ENCODE measurements at places on chromosomes 3 and 15.

DNA sequence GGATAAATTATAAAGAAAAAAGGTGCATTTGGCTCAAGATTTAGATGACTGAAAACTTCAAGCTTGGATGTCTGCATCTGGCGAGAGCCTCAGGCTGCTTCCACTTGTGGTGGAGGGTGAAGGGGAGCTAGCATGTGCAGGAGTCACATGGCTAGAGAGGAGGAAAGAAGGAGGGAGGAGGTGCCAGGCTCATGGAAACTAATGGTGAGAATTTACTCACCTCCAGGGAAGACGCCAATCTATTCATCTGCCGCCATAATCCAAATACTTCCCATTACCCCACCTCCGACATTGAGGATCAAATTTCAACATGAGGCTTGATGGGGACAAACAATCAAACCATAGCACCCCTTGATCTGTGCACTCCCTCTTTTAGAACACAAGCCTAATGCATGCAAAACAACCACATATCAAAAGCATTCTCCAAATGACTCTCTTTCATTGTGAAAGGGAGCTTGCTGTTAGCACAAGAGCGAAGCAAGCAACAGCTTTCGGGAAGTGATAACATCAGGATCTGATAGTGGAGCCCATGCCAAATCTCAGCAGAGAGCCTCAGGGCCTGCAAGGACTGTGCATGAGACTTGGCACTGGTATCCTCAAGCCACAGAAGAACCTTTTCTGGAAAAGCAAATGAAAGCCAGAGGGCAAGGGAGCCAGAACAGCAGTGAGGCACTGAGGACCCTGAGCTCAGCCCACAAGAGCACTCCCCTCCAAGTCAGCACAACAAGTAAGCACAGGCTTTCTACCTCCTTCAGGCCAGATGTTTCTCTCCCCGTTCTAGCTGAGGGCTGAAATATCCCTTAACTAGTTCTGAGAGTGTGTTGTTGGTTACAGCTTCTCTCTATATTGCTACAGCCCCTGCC lies 50.2 kb upstream of the THBS1 start:
- no peak for DNase-seq

DNA sequence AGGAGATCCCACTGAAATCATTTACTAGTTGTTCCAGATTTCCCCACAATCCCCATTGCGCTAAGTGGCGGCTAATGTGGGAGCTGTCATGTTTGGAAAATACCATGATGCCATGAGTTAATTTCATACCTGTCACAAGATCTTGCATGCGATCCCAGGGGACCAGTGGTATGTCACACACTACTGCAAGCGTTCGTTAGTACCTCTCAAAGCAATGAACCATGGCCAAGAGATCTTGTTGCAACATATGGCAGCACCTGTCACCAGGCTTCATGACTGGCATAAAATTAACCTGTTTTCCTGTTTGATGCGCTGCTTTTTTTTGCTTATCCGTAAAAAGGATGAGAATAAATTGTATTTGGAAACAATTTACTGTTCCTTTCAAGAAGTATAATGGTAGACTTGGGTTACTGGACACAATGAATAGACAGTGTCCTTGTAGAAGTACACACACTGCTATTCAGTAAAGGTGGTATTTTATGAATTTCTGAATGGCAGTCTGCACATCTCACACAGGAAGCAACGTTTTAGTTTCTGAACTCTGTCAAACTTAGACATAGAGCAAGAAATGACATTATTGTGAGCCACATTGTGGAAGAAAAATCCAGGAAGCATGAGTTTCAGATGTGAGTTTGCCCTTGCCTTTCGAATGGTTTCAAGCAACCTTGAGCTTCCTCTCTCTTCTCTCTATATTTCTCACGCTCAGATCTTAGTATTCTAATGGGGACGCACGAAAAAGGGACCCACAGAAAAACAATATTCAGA lies 81.9 kb downstream of the CHL1 start:
- DNase-seq: no peak

DNA sequence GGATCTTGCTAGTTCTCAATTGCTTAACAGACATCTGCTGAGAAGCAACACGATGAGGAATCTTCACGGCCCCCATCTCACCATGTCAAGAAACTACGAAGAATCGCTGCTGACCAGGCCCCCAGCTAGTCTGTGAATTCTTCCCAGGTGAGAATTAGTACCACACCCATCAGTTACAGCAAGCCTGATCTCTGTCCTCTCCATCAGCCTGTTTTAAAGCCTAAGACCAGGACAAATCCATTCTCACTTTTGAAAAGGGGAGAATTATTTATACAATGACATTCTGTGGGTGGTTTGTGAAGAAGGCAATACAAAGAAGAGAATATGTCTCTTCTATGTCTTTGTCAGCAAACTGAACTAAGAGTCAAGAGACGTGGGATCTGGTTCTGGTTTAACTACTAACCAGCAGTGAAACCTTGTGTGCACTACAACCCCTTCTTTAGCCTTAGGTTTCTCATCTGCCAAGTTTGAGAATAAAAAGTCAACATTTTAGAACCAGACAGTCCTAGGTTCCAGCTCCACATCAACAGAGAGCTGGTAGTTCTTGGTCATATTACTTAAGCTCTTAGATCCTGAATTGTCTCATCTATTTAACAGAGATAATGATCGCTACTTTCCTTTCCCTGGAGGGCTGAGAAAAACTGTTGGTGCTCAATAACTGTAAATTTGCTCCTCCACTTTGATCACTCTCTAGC lies 160.4 kb upstream of the RORA start:
- DNase-seq: no peak

DNA sequence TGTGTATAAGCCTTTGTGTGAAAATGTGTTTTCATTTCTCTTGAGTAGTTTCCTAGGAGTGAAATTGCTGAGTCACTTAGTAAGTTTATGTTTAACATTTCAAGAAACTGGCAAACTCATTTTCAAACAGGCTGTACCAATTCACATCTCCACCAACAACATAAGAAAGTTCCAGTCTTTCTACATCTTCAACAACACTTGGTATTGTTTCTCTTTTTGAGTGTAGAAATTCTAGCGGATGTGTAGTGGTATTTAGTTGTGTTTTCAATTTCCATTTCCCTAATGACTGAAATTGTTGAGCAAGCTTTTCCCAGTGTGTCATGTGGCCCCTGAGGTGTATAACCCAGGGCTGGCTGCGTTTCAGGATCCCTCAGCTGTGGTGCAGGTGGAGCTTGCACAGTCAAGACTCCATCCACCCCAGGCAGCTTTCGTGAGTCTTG lies 258.5 kb downstream of the PDCD6IP start:
- DNase-seq: peak; percentile 15

- DNase-seq: no peak
Observed at GRCh38 chr15:29925227-29926082, 103.2 kb upstream of the TJP1 start.

DNA sequence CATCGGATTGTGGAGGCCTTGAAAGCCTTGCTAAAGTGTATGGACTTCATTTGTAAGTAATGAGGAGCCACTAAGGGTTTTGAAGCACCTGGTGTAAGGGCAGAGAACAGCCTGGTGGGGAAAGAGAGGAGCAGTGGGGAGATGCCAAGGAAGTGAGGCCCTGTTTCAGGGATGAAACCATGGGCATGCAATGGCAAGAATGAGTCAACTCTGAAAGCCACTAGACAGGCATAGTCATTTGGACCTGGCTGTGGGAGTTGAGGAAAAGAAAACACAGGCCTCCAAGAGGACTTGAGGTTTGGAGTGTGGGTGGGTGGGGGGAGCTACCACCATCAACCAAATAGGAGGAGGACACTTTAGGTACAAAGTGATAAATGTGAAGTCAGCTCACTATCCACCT lies 7.6 kb downstream of the XCR1 start:
- DNase-seq: no peak

- DNase-seq: no peak
Observed at GRCh38 chr3:58179235-58180098, 31.3 kb downstream of the DNASE1L3 start.

DNA sequence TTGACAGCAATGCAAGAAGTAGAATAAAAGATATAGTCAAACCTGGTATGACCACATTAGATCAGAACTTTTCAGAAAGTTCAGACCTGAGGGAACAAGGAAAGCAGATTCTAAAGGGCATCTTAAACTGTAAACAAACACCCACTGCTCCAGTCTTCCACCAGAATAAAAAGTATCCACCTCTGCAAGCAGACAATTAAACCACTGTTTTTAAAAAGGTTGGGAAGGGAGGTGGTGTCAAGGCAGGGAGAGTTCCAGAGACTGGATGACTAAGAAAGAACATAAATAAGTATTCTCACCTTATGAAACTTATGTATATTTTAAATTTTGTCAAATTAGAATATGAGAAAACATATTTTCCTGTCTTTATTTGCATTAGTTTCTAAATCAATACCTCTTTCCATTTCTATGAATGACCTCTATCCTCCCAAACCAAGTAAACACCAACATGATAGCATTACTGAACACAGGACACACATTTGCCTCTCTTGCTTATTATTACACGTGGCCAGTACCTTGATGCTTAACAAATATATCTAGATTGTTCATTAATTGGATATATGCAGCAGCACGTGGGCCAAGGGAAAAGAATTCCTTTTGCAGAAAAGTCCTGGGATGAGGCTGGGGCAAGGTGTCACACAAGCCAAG lies 31.6 kb downstream of the PIK3CB start:
- no peak for DNase-seq

DNA sequence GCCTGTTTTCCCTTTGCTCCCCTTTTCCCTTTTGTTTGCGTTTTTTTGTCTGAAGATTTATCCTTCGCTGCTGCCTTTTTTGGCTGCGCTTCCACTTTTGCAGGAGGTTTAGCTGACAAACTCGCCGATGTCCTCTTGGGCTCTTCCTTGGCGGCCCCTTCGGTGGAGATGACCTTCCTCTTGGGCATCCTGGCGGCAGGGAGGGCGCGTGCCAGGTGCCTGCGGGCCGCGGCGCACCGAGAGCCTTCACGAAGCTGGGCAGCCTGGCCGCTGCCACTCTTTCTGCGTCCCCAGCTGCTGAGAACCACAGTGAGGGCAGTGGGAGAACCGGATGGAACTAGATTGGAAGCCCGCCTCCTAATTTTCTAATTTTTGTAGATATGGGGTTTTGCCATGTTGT lies 197.1 kb upstream of the C2CD4B start:
- DNase-seq: no peak

- no peak for DNase-seq
Observed at GRCh38 chr3:5423076-5423475, 235.6 kb downstream of the EDEM1 start.

DNA sequence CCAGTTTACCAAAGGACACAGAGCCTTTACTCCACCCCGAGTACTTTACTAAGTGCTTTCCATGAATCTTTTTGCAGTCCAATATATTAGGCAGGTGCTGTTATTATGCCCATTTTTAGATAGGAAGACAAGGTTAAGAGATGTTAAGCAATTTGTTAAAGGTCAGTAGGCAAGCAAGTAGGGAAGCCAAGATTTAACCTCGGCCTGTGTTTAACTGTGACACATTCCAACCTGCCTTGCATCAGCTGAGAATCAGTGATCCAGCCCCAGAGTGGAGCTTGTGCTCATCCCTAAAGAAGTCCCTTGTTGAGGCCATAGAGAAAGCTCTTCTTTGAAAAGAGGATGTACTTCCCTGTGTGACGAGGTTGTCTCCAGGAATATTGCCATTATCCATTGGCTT lies 51.3 kb upstream of the C15orf61 start:
- DNase-seq: no peak

- DNase-seq: no peak
Observed at GRCh38 chr15:57298843-57299550, 77.3 kb upstream of the CGNL1 start.

GRCh38 chr15:58148120-58148519 lies 9.9 kb downstream of the AQP9 start:
- no peak for DNase-seq

DNA sequence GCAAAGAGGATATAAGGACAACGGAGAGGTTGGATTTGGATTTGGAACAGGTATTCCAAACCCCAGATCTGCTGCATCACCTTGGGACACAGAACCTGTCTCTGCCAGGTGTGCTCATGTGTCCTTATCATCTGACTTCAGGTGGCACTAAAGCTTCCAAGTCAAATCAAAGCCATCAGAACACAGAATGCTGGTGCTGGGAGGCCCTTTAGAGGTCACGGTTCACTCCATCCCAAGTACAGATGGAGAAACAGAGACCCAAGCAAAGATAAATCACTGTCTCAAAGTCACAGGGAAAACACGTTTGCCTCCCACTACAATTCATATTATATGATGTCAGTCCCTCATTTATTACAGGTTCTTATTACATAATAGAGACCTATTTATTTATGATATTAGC lies 72.8 kb downstream of the HES1 start:
- DNase-seq: no peak

DNA sequence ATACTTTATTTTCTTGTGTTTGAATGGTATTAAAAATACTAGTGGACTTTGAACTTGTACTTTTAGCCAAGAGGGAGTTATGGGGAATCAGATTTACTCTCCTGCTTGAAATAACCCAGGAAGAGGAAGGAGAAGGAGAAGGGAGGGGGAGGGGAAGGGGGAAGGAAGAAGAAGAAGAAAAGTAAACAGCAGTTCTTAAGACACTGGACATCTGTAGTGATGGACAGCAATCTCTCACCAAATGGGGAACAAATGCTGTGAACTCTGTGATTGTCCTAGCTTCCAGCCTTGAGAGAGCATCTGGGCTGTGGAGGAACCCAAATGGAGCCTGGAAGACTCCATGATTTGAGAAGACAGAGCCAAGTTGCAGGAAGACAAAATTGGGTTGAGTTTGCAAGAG lies 52.0 kb downstream of the VPS8 start:
- no peak for DNase-seq

DNA sequence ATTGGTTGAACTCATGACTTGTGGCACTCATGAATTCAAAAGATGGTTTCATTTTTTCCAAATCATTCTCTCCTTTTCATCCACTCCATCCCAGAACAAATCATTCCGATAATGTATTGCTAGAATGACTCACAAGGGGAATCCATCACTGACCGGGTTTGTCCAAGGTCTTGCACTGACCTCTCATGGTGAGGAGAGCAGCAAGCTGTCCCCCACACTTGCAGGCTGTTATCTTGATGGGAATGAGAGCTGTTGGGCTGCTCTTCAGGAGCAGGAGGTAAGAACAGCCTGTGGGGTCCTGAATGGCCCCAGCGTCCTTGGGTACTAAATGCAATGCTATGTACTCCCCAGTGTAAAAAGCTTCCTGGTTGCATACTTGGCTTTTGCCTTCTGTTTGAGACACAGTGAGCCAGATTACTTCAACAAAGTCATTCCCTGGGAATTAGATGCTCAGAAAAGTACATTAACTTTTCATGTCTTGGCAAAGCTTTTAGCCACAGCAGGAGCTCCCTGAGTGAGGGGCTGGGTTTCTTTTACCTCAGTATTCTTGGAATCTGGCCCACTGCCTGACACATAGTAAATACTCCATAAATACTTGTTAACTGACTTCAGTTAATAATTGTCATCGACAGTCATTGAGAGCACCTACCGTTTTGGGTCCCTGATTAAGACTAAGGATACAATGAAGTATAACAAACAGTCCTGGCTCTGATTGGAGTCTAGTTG lies 24.1 kb downstream of the CCNL1 start:
- DNase-seq: no peak
